ENCODE measurements at places on chromosomes 11 and 22. TPM values are rescaled to one million over a fixed set of nuclear protein-coding genes. Genes with fewer than 3 reads are reported as not detected.

The SMTNL1 gene
- total RNA-seq, result not detected

DNA sequence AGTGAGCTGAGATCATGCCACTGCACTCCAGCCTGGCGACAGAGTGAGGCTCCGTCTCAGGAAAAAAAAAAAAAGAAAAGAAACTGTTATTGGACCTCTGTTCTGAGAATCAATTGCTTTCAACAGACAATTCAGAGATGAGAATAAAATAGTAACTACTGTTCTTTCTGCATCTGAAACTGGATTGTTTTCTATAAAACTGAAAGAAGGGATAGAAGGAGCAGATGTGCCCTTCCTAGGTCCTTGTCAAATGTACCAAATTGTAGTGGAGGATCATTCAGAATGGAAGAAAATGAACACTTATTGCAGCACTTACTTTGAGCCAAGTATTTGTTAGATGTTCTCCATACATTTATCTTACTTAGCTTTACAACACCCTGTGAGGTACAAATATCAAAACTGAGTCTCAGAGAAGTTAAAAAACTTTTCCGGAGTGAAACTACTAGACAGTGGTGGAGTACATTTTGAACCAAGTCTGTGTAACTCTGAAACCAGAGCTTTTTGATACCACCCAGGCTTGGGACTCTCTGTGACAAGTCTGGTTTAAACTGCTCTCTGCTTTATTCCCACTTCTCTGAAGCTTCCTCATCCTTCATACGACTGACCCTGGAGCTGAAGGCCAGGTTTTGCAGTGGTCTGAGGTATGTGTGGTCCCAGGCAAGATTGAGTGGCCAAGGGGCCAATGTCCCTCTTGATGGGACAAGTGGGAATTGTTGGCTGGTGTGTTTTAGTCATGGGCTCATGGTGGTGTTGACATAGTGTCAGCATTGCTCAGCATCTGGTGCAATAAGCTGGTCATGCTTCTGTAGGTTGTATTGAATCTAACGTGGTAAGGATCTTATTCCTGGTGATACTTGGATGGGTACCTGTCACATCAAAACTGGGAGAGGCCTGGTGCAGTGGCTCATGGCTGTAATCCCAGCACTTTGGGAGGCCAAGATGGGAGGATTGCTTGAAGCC lies 48.2 kb upstream of the CCDC134 start:
- no peak for DNase-seq

GRCh38 chr11:63682066-63683021 lies 1.0 kb downstream of the RTN3 start:
- DNase-seq, result no peak

- no peak for DNase-seq
Measured at GRCh38 chr11:134034496-134035381, 34.1 kb upstream of the JAM3 start.

The SLN gene
- total RNA-seq, result not detected

The TCN2 gene
- total RNA-seq, result 0.54 TPM

- no peak for DNase-seq
Measured at GRCh38 chr11:43736502-43737200, 56.1 kb downstream of the HSD17B12 start.

DNA sequence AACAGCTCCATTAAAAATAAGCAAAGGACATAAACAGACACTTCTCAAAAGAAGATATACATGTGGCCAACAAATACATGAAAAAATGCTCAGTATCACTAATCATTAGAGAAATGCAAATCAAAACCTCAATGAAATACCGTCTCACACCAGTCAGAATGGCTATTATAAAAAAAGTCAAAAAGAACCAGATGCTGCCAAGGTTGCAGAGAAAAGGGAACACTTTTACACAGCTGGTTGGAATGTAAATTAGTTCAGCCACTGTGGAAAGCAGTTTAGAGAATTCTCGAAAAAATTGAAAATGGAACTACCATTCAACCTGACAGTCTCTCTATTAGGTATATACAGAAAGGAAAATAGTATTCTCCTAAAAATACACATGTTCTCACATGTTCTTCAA lies 102.4 kb upstream of the FIBIN start:
- no peak for DNase-seq

The ABCC8 gene
- not detected for total RNA-seq

DNA sequence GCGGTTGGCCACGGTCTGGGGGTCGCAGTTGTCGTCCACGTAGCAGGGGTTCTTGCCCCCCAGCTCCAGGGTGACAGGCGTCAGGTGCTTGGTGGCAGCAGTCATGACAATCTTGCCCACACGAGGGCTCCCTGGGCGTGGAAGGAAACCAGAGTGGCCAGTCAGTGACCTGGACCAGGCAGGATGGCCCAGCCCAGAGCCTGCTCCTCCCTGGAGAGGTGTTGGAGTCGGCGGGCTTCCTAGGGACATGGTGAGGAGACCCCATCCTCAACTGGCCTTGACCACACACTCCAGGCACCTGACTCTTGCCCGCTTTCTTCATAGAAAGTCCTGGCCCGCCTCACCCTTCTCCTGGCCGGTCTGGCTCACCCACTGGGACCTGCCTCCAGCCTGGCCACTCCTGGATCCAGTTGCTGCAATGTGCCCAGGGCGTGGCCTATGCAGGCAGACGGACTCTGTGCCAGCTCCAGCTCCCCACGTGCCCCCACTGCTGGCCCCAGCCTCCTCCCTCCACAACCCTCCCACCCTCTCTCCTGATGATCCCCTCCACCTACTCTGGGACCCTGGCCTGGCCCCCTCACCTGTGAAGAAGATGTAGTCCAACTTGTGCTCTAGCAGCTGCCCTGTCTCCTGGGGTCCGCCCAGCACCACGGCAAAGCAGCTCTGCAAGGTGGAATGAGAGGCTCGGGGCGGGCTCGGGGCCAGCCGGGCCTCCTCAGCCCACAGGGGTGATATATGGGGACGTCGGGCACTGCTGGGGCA lies 8.7 kb downstream of the ALDH3B2 start:
- no peak for DNase-seq

DNA sequence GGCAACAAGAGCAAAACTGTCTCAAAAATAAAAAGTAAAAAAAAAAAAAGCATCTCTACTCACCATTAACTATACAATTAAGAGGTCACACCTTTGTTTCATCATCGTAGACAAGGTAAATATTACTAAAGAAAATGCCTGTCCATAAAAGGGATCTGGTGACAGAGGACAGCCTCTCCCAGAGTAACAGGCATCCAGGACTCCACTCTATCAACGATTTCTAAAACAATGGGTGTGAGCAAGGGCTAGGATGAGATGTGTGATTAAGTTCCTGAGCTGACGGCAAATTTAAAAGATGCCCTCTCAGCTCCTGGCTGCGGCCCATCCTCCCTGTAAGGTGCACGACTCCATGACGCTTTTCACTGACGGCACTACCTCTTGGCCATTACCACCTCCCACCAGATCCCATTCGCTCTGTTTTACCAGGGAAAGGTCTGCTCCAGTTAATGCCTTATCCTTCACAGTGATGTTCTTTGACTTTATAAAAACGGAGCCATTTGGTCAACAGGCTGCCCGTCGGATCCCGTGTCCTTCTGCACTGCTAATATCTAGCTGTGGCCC lies 2.3 kb upstream of the TMEM45B start:
- no peak for DNase-seq

The BATF2 gene
- not detected for total RNA-seq

The HEPHL1 gene
- not detected for total RNA-seq

- DNase-seq, result no peak
Measured at GRCh38 chr22:36925388-36926290, 12.2 kb downstream of the CSF2RB start.

GRCh38 chr22:30881361-30882183 lies 87.0 kb downstream of the MORC2 start:
- DNase-seq, result no peak

DNA sequence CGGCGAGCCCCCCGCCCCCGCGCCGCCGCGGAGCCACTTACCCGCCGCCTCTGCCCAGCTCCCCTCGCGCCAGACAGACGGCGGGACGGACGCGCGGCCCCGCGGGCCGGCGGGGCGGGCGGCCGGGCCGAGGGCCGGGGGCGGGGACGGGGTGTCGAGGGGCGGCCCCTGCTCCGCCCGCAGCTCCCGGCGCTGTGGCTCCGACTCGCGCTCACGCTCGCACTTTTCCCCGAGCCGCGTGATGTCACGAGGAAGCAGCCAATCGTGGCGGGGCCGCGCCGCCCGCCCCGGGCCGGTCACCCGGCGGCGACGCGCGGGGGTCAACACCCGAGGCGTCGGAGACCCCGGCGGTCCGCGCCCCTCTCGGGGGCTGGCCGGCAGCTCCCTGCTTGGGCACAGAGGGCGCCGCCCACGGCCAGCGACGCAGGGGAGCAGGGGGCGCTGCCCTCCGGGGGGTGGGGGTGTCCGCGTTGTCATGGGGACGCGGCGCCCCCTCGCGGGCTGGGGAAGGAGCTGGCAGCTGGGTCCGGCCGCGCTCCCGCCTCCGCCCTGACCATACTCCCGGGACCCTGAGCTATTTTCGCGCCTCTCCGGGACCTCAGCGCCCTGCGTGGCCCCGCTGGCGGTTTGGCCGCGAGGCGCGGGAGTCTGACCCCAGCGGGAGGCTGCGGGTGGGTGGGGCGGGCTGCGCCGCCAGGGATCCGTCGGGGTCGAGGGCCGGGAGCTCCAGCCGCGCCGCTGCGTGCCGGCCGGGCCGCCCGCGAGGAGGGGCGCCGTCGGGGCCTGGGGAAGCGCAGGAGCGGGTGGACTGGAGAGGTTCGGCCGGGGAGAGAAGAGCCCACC lies at the start of gene CHRM4:
TSS of gene CHRM4 (minus strand) at position 199 of the 843 bp plus-strand sequence. CDS start 5,219 bp downstream, outside the sequence.
- no peak for DNase-seq

GRCh38 chr11:83918476-83918875 lies 632.3 kb upstream of the CCDC90B start:
- DNase-seq, result no peak

The ADM2 gene
- 4.1 TPM for total RNA-seq

- peak; percentile 21 for DNase-seq
Measured at GRCh38 chr11:59172345-59173079, 580 bp downstream of the DTX4 start.

The PRR5 gene
- 30.6 TPM for total RNA-seq

DNA sequence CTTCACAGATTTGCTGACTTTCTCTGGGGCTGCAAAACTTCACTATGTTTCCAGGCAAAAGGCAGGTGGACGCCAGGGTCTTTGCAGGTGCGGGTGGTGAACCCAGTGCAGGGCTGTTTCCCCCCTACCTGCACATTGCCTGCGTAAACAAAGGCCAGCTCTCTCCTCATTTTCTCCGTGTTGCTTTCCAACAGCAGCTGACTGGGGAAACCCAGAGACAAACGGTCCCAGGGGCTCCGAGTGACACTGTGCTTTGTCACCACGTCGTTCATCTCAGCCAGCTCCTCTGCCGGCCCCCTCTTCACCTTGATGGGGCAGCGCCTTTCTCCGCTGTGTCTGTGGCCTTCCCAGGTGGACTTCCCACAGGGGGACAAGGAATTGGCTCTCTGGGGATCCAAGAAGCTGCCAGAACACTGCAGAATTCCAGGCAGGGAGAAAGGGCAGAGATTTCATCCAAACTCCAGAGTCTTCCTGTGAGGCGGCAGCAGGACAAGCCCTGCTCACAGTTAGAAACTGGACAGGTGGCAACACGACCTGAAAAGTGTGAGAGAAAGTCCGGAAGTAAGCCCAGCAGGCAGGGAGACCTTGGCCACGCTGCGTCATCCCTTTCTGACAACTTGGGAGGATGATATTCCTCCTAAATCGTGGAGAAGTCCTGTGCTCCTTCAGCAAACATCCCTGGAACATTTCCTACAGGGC lies 1493.7 kb downstream of the TBC1D22A start:
- DNase-seq, result no peak

DNA sequence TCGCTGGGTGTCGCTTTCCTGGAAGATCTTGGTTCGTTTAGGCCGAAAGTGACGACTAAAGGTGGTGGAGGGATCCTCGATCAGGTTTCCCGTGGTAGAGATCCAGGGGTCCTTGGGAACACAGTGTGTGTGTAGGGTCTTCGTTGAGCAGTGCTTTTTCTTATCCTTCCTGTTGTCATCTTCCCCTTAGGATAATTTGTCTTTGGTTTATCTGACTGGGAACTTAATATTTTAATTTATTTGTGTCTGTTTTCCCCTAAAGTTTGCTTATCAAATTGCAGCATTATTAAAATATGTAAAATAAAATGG lies 403 bp downstream of the RBM7 start:
- DNase-seq, result no peak

The MMP27 gene
- total RNA-seq, result not detected

The SLC1A2 gene
- total RNA-seq, result not detected

DNA sequence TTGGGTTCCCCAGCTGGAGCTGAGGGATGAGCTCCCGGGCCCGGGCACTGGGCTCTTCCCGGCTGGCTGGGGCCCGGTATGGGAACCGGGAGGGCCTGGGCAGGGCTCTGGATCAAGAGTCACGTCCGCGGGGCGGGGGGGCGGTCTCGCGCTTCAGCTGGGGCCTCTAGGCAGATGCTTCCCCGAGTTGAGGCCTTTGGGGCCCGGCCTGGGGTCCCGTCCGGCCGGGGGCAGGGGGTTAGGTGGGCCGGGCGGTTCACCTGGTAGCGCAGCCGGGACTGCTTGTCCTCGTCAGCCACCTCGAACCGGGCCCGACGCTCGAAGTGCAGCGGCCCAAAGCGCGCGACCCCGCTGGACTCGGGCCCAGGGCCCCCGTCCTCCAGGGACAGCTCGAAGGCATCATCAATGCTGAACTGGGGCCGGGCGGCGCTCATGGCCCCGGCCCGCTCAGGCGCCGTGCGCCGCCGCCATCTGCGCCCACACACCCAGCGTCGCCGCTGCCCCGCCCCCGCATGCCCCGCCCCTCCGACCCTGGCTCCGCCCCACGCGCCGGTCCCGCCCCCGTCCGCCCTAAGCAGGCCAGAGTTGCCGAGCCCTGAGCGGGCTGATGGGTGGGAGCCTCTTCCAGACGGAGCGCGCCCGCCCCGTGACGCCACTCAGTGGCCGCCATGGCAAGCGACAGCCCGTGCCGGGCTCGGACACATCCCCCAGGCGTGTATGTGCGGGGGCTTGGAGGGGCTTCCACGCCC lies at the start of gene TMEM134:
TSS of gene TMEM134 (minus strand) at position 493 of the 749 bp plus-strand sequence. CDS start at position 434, 59 bp downstream.
- DNase-seq, result peak; percentile 89

DNA sequence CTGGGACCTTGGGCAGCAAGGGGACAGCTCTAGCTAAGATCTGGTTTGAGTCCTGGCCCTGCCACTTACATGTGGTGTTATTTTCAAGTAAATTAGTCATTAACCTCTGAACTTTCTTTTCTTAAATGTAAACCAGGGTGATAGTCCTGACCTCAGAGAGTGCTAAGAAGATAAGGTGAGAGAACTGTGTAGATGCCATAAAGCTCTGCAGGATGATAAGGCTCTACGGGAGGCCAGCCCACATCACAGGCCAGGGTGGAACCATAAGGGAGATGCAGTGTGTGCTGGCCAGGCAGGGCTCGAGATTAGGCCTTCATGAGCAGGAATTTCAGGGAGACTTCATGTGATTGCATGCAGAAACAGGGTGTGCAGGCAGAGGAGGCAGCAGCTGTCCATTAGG lies 24.2 kb downstream of the NECTIN1 start:
- no peak for DNase-seq

GRCh38 chr11:93481696-93482095 lies 61.5 kb downstream of the SMCO4 start:
- DNase-seq, result no peak

DNA sequence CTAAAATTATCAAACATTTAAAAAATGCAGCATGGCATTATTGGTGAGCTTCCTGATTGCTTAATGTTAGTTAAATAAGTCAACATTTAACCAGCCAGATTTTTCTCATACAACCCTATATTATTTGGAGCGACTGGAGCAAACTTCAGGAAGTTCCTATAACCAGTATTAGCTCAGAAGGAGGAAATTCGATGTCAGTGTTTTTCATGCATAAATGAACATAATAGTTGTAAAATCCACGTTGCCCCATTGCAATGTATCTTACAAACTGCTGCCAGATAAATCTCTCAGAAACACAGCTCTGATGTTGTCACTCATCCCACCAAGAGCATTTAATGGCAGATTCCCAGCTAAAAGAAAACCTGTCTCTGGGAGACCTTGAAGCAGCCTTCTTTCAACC lies 278.5 kb downstream of the CASP12 start:
- DNase-seq, result no peak

Data from activated CD4-positive, alpha-beta T cell treated with anti-CD3 and anti-CD28 coated beads, Interleukin-2, amount 10 ng/mL, durations not matched to agents 7 days and 5 days (primary cell).